ENCODE measurements at places on chromosomes 12 and 14.
A peak's percentile ranks its signal among the peaks of the same experiment; 100 is the strongest.

GRCh38 chr14:85873006-85873405 lies 343.1 kb downstream of the FLRT2 start:
- no peak for DNase-seq

GRCh38 chr12:28963554-28963953 lies 185.5 kb upstream of the FAR2 start:
- no peak for DNase-seq

DNA sequence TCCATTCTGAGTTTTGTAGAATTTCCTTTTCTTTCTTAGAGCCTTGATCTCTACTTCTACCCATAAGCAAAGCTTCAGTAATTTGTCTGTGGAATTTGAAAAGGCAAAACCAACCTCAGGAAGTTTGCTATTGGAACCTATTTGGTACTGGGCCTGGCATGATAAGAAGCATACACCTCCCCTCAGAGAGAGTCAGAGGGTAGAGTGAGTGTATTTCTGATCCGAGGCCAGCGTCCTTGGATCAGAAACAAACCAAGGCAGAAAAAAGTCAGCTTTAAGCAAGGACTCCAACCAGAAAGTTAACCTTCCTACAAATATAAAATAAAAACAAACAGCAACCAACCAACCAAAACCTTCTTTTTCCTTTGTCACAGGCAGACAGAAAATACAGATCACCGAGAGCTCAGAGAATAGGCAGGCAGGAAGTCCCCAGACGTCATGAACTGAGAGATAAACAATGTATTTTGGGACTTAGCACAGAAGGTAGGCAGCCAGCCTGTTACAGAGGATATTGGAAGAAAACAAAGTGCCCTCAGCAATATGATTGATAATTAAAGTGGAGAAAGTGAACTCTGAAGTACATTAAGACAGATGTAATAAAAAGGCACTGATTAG lies 141.5 kb downstream of the NEDD1 start:
- DNase-seq: no peak

- DNase-seq: no peak
Observed at GRCh38 chr12:4719821-4720636, at the start of gene GALNT8. Gene GALNT8, plus strand, starts transcription at chr12:4720400. Its CDS starts 278 bp downstream, at chr12:4720678.

- DNase-seq: no peak
Observed at GRCh38 chr12:56935157-56935556, 949 bp upstream of the SDR9C7 start.

DNA sequence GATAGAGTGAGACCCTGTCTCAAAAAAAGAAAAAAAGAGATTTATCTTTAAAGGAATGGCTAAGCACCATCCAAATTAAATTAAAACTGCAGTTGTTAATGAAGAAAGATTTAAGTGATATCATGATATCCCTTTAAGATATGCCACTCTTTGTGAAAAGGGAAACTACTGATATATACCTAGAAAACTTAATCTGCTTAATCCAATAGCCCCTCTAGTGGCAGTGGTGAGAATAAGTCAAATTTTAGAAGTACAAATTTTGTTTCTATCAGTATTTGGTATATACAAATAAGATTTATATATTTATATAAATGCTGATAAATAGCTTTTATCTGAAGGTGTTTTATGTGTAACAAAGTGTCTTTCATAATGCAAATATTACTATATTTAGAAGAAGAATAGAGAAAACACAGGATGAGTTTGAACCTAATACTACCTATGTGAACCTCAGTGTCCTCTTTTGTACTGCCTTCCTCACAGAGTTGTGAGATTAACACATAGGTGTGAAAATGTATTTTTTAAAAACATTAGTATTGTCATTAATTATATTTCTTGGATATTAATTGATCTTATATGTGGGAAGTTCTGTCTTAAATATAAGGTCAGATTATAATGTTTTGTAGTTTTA lies 51.4 kb upstream of the GARIN2 start:
- DNase-seq: no peak

- DNase-seq: no peak
Observed at GRCh38 chr14:105855246-105855892, 329.0 kb downstream of the TMEM121 start.

DNA sequence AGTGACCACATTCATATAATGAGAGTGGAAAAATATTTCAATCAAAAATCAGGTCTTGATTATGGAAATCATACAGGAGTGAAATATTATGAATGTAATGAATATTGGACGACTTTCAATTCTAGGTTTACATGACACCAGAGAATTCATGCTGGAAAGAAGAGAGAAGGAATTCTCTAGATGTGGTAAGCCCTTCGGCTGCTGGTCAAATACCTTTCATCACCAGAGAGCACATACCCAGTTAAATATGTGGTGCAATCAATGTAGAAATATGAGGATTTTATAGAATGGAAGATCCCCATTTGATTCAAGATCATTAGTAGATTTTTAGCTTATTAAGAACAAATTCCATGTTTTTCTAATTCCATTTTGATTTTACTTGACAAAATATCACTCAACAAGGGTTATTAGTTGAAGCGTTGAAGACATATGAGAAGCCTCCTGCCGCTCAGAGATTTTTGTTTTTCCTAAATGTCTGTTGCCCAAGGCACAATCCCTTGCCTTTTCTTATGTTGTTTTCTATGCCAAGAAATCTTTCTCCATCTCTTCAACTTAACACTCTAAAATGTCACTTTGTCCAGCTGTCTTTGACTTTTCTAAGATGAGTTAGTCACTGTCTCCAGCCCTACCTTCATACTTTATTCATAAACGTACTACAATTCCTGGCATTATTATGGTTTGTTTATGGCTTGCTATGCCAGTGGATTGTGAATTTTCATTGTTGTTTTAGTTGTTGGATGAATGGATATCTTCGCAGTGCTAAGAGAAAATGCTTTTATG lies 72.8 kb upstream of the ZDHHC17 start:
- DNase-seq: no peak

- DNase-seq: no peak
Observed at GRCh38 chr12:127282786-127283565, 984.0 kb upstream of the TMEM132C start.

DNA sequence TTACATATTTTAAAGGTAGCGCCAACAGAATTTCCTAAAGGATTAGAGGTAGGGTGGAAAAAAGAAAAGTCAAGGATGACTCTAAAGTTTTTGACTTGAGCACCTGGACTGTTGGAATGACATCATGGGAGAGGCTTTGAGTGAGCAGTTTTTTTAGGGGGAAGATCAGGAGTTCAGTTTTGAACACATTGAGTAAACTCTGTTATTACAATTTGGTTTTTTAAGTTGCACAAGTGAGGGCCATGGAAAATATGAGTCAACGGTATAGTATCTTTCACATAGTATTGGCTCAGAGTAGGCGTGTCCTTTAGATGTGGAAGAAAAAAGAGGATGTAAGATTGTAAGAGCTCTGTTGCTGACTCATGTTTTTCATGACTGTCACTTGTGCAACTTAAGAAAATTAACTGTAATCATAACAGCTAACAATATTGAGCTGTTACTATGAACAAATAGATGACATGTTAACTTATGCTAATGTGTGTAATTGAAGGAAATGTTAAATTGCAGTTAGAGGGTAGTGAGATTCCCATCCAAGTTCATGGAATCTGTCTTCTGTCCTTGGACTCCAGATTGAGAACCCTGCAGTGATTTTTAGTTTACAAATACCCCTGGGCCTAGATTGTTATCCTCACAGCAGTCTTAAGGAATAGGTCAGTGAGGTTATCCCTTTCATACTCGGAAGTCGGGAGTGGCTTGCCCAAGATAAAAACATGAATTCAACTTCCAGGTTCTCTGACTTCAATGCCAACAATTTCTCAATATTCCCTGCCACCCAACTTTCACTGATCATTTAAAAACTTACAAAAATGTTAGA lies 48.2 kb upstream of the ATP2B1 start:
- peak; percentile 7 for DNase-seq

DNA sequence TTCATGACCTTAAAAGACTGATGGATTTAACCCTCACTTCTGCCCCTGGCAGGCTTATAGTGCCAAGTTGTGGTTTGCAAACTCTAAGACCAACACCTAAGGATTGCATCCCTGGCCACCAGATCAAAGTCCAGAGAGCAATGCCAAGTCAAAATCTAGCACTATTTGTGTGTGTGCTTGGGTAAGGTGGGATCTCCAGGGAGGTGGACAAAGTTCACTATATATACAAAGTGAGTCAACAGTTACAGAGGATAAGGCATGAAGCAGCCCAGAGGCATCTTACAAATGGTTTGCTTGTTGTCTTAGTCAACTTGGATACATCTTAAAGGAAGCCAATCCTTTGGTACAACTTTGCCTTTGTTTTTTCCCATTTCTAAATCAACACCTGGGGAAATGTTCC lies 137.3 kb downstream of the MSRB3 start:
- no peak for DNase-seq

- DNase-seq: no peak
Observed at GRCh38 chr12:25197608-25198007, 2.6 kb downstream of the ETFRF1 start.

DNA sequence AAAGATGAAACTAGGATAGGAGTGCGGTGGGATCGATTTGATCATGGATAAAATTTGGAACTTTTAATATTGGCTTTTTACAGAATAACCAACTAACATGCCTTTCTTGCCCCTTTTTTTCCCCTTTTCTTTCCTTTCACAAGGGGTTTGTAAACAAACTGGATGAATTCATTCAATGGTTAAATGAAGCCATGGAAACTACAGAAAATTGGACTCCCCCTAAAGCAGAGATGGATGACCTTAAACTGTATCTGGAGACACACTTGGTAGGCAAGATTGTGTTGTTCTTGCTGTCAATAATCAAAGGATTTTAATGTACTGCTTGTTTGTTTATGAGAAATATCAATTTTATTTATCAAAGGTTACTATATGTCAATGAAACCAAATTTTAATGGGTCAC lies 247.9 kb downstream of the AKAP6 start:
- DNase-seq: no peak

DNA sequence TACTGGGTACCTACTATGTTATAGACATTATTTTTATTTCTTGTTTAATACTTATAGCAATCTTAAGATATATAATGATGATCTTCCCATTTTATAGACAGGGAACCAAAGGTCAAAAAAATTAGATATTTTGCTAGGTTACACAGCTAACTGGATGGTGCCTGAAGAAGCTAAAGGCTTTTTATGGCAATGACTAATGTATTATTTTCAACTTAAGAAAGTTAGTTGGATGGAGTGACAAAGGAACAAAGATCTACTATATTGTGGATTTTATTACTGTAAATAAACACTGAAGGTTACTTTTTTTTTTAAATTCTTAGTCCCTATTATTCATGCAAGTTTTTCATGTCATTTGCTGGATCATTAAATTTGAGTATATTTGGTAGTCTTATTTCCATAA lies 227.9 kb downstream of the GPHN start:
- no peak for DNase-seq

DNA sequence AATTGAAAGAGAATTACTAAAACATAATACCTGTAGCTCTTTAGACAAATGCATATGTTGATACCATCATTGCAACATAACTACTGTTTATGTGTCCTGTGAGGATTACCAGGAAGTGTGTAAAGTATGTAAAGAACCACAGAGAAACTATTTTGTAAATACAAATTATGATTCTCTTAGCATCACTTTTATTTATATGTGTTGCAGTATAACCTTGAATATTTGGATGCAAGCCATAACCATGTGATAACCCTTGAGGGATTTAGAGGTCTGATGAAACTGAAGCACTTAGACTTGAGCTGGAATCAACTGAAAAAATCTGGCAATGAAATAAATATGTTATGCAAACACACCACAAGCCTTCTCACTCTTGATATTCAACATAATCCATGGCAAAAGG lies 77.5 kb downstream of the LRRC9 start:
- DNase-seq: no peak

DNA sequence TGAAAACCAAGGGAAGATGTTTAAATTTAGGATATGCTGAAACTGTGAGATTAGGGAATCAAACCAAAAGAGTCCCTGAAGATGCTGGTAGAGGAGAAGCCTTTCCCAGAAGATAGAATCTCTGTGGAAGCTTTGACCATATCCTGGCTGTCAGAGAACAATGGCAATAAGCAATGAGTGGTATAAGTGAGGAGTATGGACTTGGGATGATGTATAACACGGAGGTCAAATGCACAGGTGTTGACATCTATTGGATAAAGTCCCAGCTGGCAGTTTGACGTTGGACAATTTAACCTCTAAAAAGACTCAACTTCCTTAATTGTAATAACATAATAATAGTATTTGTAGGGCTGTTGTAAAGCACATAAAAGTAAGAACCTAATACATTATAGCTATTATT lies 30.1 kb upstream of the CLEC14A start:
- DNase-seq: no peak

DNA sequence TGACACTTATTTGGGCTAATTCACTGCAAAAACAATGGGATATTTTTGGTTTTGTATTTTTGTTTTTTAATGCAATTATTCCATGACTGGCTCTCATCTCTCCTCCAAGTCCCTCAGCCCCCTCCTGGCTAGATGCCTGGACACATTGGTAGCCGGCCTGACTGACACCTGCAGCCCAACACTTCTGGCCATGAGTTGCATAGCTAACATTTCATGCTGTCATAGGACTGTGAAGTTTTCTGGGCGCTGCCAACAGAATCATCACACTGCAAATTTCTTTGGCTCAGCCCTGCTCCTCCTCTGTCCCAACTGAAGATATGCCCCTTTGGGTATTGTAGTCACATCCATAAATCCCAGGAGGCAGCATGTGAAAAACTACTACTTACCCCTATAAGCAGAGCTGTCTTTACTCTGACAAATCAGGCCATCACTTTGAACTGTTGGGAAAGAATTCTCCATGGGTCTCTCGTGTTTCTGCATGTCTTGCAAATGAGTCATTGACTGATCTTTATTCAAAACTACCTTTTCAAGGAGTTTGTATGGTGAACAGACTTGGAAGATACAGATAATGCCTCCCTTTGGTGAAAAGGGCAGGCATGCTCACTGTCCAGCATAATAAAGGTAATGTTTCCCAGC lies 126.7 kb upstream of the LGR5 start:
- DNase-seq: no peak

DNA sequence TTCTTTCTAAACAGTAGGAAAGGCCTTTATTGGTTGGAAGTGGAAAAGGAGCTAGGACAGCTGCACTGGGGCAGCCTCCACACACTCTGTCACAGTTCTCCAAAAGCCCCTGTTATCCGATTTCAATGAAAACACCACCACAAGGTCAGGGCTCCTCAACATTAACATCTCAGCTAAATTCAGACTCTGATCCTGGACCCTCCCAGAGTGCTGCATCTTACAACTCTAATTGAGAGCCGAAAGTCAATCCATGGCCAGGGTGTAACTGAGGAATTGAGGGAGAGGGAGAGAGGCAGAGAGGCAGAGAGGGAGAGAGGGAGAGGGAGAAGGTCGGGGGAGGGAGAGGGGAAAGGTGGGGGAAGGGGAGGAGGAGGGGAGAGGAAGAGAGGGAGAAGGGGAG lies 32.1 kb downstream of the DICER1 start:
- DNase-seq: no peak

- DNase-seq: no peak
Observed at GRCh38 chr12:40525054-40525453, 167.2 kb upstream of the CNTN1 start.

DNA sequence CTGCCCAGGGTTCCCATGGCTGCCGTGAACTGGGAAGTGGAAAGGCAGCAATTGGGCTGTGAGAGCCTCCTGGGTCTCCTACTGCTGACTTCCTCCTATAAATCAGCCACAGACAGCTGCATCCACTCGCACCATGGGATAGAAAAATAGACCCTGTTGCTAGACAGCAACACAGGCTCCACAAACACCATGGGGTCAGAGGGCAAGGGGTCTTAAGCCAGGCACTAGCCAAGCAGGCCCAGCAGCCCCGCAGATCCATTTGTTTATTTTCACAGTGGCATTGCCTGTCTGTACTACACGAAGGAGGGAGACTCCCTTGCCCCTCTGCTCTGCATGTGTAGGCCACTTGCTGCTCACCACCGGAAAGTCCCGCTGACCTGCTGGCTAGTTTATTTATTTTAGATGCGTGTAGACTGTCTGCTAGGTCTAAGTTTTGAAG lies 139.8 kb downstream of the DACT1 start:
- no peak for DNase-seq

Data from activated T-cell treated with anti-CD3 and anti-CD28 coated beads for 4 hours (primary cell).